ENCODE measurements at places on chromosomes 2 and 18.
A peak's percentile ranks its signal among the peaks of the same experiment; 100 is the strongest.

GRCh38 chr2:227462972-227463931 is 8.7 kb upstream of the AGFG1 start:
- DNase-seq = no peak

DNA sequence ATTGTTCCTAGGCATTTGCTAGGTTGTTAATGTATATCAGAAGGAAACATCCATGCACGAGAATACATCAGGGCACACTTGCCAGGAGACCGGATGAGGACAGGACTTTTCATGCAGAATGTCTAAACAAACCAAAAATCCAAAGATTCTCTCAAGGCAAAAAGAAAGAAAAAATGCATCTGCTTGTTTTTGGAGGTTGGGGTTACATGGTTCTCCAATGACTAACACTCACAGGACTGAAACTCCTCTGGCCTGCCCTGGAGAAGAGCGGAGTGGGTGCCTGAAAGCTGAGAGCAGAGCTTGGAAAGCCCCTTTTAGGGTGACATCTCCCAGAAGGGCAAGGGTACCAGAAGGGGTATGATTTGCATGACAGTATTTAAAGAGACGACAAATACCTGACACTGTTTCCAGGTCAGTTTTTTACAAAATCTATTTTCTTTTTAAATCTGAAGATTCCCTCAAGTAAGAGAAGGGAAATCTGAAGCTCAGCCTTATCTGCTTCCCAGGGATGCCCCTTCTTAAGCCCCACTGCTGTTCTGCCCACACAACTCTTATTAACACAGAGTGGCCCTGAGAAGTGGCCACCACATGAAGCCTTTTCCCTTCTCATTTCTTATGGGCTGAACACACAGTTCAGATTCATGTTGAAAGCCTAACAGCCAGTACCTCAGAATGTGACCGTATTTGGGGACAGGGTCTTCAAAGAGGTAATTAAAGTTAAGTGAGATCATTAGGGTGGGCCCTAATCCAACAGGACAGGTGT is 216.4 kb downstream of the STK39 start:
- peak; percentile 15 for DNase-seq

- no peak for DNase-seq
Measured at GRCh38 chr2:72145658-72146329, 1.9 kb downstream of the CYP26B1 start.

GRCh38 chr2:207265332-207265731 is 99.6 kb upstream of the KLF7 start:
- no peak for DNase-seq

DNA sequence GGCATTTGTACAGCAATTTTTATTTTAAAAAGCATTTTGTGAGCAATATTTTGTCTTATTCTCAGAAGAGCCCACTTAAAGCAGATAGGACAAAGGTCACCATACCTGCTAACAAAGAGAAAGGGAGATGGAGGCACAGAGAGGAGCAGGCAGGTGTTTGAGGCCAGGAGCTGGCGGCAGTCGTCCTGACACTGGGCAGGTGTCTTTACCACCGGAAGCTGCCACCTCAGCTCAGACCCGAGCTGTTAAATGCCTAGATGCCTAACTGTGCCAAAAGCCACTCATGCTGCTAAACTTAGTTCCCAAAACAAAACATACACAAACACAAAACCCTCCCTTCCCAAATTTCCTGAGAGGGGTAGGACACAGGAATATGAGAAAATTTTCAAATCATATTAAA is 120.9 kb downstream of the CNTNAP5 start:
- DNase-seq = no peak

- no peak for DNase-seq
Measured at GRCh38 chr18:24862201-24862816, 401.9 kb downstream of the HRH4 start.

GRCh38 chr18:8247700-8248099 is 361.5 kb upstream of the RAB12 start:
- no peak for DNase-seq
